ENCODE measurements at places on chromosomes 16 and 17.
A peak's percentile ranks its signal among the peaks of the same experiment; 100 is the strongest.

GRCh38 chr17:41972571-41973407 lies 6.2 kb downstream of the CNP start:
- DNase-seq = peak; percentile 72

GRCh38 chr16:89322321-89323119 lies 105.0 kb downstream of the ZNF778 start:
- DNase-seq = peak; percentile 72

DNA sequence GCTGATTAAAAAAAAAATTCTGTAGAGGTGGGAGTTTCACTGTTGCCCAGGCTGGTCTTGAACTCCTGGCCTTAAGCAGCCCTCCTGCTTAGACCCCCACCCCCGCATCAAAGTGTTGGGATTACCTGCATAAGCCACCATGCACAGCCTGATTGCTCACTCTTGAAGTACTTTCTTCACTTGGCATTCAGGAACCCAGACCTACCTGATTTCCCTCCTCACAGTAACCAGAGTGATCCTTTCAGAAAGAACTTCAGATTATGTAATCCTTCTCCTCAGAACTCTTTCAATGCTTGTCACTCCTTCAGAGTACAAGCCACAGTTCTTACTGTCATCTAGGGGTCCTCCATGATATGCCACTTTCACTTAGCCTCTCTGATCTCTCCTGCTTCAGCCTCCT lies 1.4 kb downstream of the EFCAB13 start:
- no peak for DNase-seq

GRCh38 chr16:6193718-6194117 lies 1096.1 kb upstream of the EEF2KMT start:
- no peak for DNase-seq

GRCh38 chr17:51734462-51734861 lies 424.1 kb downstream of the CA10 start:
- no peak for DNase-seq

DNA sequence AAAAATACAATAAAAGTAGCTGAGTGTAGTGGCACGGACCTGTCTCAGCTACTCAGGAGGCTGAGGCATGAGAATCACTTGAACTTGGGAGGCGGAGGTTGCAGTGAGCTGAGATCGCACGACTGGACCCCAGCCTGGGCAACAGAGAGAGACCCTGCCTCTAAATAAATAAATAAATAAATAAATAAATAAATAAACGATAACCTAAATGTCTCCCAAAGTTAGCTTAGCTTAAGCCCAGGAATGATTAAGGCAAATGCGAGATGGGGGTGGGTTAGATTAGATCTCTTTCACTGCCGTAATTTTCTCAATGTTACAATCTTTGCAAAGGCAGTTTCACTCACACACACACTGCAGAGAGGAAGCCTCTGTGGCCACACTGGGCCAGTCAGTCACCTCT lies 46.7 kb downstream of the WSB1 start:
- DNase-seq = no peak

- no peak for DNase-seq
Observed at GRCh38 chr17:63991611-63992010, 6.5 kb upstream of the PRR29 start.

GRCh38 chr17:48615963-48616716 lies 1.0 kb upstream of the HOXB8 start:
- no peak for DNase-seq

- peak; percentile 52 for DNase-seq
Observed at GRCh38 chr17:68771867-68772515, 170.8 kb upstream of the FAM20A start.

- no peak for DNase-seq
Observed at GRCh38 chr17:47997586-47997985, 26.7 kb downstream of the CDK5RAP3 start.

GRCh38 chr17:68437979-68438822 lies 19.1 kb downstream of the WIPI1 start:
- DNase-seq = no peak

DNA sequence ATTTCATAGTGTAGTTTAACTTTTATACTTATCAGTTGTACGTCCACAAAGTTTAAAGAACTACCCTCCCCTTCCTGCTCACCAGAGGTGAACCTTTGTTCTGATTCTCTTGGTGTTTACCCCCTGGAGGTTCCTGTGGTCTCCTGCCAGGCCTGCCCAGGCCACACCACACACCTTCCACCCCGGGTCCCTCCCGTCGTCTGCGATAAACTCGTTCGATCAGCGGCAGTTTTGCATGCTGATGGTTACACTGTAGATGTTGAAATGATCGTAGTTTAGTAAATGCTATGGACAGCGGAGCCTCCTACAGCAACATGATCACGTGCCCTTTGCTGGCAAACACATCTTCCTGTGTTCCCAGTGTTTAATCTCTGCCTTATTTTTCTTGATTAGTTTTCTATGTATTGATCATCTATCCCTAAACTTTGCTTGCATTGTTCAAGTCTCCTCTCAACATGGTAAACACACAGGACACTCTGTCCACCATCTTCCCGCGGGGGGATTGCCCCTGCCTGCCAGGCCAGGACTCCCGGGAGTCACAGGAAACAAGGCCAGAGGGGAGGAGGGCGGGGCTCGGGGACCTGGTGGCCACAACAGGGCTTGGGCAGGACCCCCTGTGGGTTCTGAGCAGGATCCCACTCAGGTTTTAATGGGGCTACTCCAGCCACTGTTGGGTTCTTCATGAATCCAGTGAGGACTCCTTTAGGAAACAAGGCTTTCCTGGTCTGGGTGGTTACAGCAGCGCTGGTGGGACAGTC lies 2.8 kb upstream of the ACSF3 start:
- no peak for DNase-seq

DNA sequence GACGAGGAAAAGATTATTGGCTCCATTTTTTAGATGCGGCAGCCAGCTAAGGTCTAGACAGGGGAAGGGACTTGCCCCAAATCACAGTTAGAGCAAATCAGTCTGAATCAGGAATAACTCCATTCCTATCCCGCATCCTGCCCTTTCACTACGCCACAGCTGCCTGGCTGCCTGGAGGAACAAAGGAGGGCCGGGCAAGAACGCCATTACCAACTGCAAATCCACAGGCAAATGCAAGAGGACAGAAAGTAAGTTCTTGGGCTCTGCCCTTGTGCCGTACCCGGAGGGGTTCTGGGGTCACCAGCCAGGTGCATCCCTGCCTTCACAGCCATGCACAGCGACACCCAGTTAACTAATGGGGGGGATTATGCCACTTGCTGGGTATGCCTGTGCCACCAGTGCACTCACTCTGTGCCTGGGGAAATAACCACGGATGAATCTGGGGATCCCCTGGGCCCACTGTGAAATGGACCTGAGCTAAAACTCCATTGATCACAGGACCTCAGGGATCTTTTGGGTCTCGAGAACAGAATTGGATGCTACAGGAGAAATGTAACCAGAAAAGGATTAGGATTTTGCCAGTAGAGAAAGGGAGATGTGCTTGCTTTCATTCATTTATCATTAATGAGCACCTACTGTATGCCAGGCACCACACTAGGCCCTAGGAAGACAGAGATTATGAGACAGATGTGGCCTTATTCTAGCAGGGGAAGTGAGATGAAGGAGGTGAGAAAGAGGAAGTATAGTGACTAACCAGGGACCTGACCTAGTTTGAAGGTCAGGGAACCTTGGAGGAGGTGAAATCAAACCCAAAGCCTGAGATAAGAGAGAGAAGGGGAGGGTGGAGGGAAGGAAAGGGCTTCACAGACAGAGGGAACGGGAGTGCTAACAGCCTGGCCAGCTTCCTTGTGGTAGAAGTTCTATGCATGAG lies 17.7 kb downstream of the BCL7C start:
- DNase-seq = peak; percentile 55

- DNase-seq = no peak
Observed at GRCh38 chr17:17462048-17462824, 14.6 kb upstream of the MED9 start.

DNA sequence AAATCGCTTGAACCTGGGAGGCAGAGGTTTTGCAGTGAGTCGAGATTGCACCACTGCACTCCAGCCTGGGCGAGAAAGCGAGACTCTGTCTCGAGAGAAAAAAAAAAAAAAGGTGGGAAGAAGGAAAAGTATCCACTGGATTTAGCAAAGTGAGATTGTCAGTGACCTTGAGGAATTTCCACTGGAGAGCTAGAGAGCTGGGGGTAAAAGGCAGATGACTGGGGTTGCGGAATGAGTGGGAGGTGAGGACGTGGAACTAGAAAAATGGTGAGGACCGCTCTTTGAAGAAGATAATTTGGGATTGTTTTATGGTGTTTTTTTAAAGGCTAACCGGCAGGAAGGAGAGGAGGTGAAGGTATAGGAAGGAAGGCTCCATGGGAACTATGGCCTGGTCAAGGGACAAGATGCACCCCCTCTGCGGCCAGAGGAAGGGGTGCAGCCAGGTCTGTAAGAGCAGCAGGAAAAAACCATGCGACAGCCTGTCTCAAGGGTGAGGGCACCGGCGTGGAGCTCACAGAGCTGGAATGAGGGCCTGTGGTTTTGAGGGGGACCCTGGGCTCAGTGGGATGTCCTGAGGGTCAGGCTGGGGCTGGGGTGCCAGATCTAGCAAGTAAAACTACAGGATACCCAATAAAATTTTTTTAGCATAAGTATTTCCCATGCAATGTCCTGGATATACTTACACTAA lies 694 bp upstream of the MLST8 start:
- no peak for DNase-seq

DNA sequence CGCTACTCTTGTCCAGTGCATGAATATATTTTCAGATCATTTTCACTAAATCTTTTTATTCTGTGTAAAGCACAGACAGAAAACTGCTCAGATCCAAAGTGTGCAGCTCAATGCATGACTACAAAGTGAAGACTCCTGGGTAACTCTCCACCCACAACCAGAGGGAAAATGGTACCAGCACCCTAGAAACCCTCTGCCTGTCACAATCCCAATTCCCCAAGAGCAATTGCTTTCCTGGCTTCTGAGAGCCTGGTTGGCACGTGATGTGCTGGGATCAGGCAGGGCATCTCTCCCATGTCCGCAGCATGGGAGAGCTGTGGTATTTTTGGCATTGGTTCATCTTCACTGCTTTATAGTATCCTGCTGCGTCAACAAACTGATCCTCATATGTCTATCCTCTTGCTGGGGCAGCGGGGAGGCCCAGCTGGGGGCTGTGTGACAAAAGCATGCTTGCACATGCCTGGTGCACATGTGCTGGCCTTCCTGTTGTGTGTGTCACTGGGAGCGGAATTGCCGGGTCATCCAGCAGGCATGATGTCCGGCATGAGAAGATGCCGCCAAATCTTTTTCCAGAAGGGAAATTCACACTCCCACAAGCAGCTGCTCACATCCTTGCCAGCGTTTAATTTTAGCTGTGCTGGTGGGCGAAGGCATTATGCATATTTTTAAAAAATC lies 278.9 kb upstream of the FOXF1 start:
- DNase-seq = no peak

DNA sequence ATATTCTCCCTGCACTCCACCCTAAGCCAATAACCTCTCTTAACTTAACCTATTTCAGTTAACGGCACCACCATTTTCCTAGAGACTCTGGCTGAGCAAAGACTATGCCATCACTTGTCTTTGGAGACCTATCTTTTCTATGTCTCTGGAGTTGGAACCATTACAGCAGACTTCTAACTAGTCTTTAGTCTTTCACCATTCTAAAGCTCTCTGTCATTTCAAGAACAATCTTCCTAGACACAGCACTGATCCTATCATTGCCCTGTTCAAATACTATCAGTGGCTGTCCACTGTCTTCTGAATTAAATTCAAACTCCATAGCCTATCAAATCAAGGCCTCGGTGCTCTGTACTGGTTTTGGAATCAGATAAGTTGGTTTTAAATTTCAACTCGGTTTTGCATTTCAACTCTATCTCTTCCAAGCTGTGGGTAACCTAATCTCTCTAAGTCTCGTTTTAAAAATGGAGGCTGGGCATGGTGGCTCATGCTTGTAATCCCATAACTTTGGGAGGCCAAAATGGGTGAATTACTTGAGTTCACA lies 31.9 kb downstream of the RNF43 start:
- no peak for DNase-seq

DNA sequence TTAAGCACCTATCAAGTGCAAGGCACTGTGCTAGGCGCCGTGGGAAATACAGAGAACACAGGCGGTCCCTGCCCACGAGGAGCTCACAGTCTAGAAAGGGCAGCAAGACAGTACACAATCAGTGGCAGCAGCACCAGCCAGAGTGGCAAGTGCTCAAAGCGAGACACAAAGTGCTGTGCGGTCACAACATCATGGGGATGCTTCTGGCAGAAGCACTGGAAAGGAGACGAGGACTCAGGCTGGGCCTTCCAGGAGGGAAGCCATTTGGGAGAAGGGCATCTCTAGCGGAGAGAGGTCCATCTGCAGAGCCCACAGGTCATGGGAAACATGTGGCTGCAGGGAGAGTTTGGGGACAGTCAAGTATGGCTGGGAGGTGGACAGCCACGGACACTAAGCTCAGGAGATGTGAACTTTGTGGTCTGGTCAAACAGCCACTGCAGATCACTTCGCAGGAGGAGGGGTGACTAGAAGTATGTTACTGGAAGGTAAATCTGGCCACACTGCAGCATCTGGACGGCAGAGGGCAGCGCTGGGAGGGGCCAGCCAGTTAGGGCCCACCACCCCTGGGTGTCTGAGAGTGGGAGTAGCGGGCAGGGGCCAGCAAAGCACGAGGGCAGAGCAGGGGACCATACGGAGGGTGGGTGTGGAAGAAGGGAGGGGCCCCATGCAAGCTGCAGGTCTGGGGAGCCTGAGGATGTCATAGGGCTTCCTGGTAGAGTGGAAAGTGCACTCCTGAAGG lies 71.1 kb downstream of the N4BP1 start:
- DNase-seq = peak; percentile 59

DNA sequence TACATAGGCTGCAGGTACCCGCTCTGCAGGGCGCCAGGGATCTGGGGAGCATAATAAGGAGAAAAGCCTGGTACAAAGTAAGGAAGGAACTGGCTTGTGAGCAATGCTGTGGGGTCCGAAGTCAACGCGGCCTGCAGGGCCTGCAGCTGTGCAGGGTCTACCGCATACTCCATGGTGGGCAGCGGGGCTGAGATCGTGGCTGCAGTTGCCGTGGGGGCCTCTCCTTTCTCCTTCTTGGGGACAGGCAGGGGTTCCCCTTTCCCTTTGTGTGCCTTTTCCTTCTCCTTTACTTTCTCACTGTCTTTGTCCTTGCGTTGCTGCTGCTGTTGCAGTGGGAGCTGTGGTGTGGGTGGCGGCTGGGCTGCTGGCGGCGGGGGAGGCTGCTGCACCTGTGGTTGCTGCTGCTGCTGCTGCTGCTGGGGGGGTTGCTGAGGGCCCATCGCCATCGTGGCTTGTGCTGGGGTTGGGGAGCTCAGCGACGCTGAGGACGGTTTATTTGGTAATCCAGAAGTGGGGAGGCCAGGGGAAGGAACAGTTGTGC lies 259.6 kb downstream of the ZFHX3 start:
- DNase-seq = no peak

DNA sequence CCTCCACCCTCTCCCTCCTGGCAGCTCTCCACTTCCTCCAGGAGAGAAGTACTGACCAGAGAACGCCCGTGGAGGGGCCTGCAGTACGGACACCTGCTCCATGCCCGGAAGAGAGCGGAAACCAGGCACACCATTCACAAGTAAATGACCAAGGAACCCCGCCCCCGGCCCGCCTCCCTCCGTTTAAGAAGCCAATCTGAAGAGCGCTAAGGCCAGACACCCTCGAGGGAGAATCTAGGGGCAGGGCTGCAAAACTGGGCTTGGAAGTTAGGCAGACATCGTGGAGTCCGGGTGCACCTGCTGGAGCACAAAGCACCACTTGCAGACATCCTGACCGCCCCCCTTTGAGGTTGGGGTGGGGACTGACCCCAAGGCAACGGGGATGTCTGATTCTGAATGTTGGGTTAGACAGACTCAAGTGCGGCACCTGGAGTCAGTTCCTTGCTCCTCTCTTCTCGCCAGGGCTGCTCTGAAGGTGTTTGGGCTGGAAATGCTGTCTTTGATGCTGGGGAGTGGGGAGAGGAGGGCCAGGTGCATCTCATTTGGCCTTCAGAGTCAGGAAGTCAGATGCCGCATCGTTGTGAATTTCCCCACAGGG lies 964 bp upstream of the FAAP100 start:
- DNase-seq = peak; percentile 90
